ENCODE measurements at places on chromosomes 4 and X.

DNA sequence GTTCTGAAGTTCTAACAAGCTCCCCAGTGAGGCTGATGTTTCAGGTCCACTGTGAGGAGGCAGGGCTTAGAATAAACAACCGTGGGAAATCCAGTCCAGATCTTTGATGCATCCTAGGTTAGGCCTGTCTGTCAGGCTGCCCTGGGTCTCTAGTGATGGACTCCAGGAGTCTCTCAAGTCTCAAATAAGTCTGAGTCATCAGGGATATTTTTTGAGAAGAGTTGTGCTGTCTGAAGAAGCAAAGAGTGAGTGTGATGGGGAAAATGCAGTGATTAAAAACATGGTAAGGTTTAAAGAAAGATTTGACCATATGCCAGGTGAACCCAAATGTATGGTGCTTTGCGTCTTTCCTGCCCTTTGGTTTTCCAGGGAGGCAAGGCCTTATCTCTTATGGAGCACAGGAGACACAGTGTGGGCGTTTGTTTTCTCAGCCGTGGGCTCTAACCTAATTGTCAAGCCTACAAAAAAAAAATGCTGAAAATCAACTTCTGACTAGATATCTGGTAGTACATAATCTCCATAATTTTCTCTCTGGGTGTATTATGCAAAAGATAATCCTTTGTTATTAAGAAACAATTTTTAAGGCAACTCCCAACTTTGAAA, 100.7 kb downstream of the PTTG2 start:
- no peak for DNase-seq

DNA sequence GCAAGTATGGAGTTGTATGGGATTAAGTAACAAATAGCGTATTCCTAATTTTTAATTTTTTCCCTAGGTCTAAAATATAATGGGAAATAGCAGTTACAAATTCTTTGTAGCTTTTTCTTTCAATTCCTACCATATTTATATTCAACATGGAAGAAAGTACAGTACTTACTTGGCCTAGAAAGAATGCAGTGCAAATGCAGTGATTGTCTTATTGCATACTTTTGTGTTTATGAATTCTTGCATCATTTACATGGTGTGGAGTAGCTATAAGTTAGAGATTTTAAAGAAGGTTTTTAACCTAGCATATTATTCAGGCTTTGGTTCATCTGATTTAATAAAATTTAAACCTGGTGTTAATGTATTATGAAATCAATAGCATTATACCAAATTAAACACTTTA, 263.3 kb downstream of the BMPR1B start:
- DNase-seq, result no peak

- DNase-seq, result no peak
These were observed 423.0 kb upstream of the FAM241A start for GRCh38 chr4:111722213-111722720.

DNA sequence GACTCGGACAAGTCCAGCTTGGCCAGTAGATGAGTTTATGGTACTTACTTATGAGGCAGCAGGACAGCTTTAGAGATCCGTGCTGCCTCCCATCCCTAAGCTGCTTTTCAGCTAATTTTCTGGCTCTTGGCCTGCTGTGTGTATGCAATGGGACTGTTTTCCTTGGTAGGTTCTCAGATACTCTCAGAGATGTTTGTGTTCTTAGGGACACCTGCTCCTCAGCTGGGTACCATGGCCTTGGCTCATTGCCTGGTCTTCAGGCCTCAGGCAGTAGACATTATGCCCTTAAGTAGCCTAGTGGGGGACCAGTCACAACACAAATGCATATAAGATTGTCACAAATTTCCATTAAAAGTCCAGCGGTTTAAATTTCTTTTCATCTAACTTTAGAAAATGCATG, 688.0 kb downstream of the PCDH7 start:
- no peak for DNase-seq

DNA sequence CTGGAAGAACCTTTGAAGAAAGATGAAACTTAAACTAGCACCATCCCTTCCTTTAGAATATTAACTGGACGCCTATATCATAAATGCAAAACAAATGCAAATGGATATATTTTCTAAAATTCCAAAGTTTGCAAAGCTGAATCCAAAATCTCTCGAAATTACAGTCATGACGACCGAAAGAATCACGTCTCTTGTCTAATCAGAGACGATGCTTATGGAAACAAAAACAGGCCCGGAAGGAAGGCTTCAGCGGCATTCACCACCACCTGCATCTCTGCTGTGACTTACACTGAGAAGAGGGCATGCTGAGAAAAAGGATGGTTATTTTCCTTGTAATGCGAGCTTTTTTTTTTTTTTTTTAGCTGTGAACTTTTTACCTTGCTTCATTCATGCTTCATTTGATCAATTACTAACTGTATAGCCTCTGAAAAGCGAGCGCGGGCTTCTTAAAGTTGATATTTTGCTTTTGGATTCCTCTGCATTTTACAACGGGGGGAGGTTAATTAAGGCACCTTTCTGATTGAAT, 209.3 kb downstream of the SOWAHB start:
- DNase-seq, result no peak

GRCh38 chr4:110550260-110550659, 72.6 kb downstream of the PITX2 start:
- no peak for DNase-seq

GRCh38 chr4:147799986-147800555, 68.2 kb downstream of the ARHGAP10 start:
- no peak for DNase-seq

GRCh38 chrX:1535241-1536041, 1.5 kb downstream of the P2RY8 start:
- DNase-seq, result no peak

DNA sequence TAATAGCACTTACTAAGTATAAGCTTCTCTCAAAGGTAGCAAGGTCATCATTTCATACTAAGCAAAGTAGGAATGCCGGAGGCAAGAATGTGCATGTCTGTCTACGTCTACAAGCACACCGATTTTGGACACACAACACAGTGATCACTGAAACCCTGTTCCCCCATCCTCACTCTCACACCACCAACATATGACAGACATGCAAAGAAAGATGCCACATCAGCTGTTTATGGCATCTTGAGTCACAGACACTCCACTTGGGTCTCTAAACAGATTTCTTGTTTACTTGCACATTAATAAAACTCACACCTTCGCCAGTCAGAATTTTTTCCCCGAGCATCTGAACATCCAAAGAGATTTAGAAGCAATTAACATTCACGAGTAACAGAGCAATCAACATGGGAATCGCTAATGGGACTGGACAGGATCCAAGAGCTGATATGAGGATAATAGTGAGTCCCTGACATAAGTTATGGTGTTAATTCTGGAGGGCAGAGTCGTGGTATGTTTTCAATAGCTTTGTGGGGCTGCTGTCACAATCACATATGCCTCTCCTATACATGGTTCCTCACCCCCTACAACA, 324.1 kb downstream of the DHX15 start:
- no peak for DNase-seq

DNA sequence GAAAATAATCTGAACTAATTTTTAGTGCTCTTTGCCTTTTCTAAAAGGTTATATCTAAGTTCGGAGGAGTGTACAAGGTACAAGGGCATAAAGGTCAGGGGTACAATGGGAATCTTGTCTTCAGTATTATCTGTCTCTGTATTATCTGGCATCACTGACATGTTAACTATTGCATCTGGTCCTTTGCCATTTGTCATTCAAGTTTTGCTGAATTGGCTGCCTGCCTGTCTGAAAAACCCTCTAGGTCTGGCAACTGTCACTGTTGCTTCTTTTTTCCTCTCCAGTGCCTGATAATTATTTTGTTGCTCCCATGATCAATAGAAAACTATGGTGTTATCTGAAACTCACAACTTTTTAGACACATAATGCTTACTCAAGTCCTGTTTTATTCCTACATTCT, 112.5 kb upstream of the STK26 start:
- DNase-seq, result no peak

DNA sequence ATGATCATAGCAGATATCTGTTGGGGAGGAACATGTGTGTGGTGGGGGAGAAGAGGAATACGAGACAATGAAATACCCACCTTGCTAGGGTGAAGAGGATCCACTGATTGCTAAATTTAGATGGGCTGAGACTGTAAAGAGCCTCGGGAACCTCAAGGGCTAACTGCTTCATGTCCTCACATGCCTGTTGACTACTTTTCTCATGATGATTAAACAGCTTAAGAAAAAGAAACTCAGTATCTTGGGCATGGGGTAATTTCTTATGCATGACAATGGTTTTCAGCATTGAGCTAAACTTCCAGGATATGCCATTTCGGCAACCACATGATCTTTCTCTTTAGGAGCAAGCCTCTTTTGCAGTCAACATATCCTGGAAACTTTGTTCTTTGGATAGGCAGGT, 3.9 kb upstream of the LNX1 start:
- DNase-seq, result no peak

- DNase-seq, result no peak
These were observed 16.7 kb downstream of the GAB3 start for GRCh38 chrX:154734061-154734781.

- DNase-seq, result peak; percentile 78
These were observed 468 bp downstream of the ZMYM3 start for GRCh38 chrX:71253253-71254091.

DNA sequence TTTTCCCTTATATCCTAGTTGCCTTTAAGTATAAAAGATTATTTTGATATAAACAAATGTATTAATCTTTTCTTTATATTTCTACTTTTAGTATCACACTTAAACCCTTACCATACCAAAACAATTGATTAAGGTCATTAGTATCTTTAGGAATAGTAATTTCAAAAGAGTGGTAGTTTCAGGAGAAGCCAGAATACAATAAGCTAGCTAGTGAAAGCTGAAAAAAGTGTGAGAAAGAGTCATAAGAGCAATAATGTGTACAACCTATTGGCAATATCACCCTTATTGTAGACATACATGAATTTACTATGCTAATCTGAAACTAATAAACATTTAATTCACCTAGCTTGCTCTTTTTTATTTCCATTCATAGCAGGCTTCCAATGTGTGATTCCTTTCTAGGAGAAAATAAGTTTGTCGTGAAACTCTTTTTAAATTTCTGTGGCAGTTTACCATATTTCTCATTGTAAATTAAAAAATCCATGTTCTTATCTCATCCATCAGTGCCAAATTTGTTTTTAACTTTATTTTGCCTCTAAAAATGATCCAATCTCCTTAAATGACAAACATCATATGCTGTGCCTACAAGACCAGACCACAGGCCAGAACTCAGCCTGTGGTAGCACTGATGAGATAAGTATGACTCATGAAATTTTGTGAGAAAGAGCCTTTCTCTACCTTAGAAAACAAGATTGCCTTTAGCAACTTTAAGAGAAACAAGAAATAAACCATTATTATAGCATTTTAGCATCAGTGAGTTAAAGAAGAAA, 8.1 kb downstream of the NEK1 start:
- DNase-seq, result no peak

- DNase-seq, result no peak
These were observed 114.6 kb downstream of the ARHGAP10 start for GRCh38 chr4:147846318-147847155.

GRCh38 chr4:5385741-5386311, 322.5 kb downstream of the EVC2 start:
- DNase-seq, result no peak

- no peak for DNase-seq
These were observed 14.5 kb downstream of the MAGEA9B start for GRCh38 chrX:149572743-149573142.

DNA sequence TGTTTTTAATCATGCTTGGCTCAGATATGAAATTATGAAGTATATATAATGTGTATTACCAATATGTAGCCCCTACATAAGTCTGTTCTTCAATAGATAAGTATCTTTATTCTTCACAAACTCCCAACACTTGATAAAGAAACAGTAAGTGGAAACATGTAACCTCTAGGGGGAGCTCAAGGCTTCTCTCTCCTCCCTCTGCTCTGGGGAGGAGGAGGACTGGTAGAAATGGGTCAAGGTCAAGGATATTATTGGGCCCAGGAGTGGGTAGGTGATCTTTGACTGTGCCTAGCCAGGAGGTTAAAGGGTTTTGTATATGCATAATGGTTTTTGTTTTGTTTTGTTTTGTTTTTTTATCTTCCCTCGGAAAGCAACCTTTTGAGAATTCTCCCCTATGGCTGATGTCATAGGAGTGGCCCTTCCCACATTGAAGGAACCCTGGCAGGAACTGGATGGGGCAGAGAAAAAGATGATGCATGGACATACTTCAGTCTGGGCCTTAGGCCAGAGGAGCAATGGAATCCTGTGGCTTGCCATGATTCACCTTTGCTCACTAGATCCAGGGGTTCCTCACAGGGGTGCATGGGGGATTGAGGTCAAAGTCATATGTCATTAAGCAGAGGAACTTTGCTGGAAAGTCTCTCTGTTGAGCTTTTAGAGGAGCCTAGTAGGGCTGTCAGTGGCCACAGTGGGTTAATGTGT, 460.3 kb downstream of the MID1IP1 start:
- peak; percentile 54 for DNase-seq

DNA sequence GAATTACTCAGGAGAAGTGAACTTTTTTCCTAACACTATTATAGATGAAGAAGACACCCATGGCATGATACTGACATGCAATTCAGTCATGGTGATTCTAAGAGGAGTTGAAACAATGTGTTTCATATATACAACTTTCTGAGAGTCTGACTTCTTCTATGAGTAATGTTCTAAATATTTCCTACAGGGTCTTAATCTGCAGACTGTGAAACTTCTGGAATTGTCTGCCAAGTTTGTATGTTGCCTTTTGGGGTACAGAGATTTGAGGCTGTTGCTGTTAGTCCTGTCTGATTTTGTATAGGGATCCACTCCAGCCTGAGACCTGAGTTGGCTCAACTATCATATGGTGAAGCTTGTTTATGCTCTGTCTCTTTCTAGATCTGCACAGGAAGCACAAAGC, 160.6 kb upstream of the GATB start:
- DNase-seq, result no peak

- no peak for DNase-seq
These were observed 562.4 kb downstream of the TLL1 start for GRCh38 chr4:166435449-166435848.

GRCh38 chr4:1216869-1217294, 32.0 kb downstream of the CTBP1 start:
- DNase-seq, result no peak

GRCh38 chr4:105979506-105979905, 84.2 kb downstream of the NPNT start:
- no peak for DNase-seq

DNA sequence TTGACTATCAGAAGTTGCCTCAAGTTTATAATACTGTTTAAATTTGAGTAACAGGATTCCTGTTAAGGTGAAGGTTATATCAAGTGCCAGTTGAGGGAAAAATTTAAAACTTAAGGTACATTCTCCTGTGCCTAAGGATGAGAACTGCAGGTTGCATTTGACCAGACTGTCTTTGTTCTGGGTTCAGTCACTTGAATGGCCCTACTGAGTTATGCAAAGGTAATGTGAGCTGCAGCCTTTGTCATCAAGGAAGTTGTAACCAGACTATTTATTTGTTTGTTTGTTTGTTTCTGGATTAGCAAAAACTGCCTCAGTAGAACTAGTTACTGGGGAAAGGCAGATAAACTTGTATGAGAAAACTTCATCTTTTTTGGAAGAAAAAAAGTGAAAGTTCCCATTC, 131.9 kb downstream of the ATOH1 start:
- no peak for DNase-seq

- DNase-seq, result no peak
These were observed 520.4 kb downstream of the BCOR start for GRCh38 chrX:39577206-39577984.
